Activated naive CD8-positive, alpha-beta T cell treated with anti-CD3 and anti-CD28 coated beads, Interleukin-2, amount 10 ng/mL, durations not matched to agents 7 days and 5 days (primary cell): ENCODE measurements at places on chromosomes 4 and X. TPM values are rescaled to one million over a fixed set of nuclear protein-coding genes. Genes with fewer than 3 reads are reported as not detected.

DNA sequence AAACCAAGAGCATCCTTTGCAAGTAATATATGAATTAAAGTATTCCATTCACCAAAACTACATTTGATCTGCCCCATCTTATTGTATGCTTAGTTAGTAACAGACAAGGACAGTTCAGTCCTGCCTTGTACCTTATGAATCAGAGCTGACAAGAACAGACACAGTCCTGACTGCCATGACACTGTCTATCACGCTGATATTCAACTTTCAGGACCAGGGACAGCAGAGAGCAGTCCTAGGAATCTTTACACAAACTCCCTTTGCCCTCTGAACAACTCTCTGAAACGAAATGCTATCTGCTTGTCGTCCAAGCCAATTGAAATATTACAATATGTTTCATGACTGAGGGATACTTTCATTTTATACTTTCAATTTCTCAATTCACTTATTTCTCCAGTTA, 268.6 kb upstream of the VCX start:
- DNase-seq = no peak

The AR gene
- total RNA-seq = not detected

The OTUD5 gene
- total RNA-seq = 62.4 TPM

DNA sequence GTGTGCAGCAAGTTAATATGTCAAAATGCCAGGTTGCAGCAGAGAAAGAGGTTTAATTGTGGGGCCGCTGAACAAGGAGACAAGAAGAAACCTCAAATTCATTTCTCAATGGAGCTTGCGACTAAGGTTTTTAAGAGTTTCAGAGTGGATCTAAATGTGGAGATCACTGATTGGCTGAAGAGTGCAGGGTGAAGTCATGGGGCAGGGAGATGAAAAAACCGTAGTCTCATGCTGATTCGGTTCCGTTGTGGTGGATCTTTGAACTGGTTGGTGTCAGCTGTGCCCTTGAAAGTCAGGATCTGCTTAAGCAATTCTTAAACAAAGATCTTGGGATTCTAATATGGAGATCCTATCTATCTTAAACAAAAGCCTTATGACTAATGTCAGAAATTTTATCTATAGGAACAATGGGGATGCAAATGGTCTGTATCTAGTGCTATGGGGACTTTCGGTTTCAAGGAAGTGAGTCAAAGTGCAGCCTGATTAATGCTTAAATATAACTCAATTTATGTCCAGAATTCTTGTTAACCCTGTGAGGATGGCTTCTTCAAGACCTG, 173.9 kb upstream of the CENPE start:
- DNase-seq = no peak

DNA sequence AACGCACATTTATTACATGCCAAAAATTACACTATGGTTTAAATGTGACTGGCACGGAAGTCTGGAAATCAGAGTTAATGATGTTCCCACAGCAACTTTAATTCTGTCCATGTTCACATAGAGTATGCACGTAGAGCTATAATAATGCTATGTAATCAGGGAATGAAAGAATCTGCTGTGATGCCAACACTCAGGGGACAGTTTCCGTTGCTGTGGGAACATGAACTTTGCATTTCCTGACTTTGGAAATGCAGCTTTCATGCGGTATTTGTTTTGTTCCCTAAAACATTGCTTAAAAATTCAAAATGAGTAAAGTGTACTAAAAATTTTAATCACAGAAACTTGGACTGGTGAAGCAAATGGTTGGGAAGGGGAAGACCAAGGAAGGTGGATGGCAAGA, 65.7 kb downstream of the MAGEA1 start:
- DNase-seq = no peak

GRCh38 chr4:76850010-76850441, 47.9 kb downstream of the SOWAHB start:
- no peak for DNase-seq

- DNase-seq = no peak
These were observed 240.8 kb downstream of the DKK2 start for GRCh38 chr4:106795326-106795725.

DNA sequence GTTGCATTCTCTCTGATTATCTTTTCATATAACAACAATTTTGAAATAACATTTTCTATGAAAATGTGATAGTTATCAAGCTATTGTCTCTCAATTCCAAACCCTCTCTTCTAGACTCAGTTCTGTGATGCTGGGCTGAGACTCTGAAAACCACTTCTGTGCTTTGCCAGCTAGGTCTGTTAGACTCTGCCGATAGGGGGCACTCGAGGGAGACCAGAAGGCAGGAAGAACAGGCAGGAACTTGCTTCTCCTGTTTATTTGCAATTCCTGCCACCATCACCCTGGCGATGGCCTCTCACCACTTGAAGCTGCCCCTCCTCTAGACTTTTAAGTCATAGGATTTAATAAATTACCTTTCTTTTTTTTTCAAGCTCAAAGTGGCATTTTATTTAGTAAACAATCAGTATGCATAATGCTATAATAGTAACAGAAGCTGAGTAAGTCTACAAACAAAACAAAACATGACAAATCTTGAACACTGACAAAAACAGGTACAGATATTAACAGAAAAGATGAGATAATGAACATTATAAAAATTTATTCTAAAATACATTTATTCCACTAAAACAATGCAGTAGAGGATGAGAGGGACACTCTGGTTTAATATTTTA, 49.7 kb downstream of the RASL11B start:
- DNase-seq = peak; percentile 62

- no peak for DNase-seq
These were observed 173.6 kb downstream of the RCHY1 start for GRCh38 chr4:75340561-75340960.

The SPARCL1 gene
- total RNA-seq = not detected

GRCh38 chrX:154517101-154517781, 1.2 kb upstream of the FAM3A start:
- no peak for DNase-seq

The SMPX gene
- total RNA-seq = not detected

- DNase-seq = no peak
These were observed 324.2 kb downstream of the MAPK10 start for GRCh38 chr4:86035688-86036087.

GRCh38 chr4:103673983-103674382, 45.8 kb downstream of the TACR3 start:
- no peak for DNase-seq

The XK gene
- total RNA-seq = not detected

The PAGE1 gene
- total RNA-seq = not detected

The LIN54 gene
- total RNA-seq = 34.9 TPM

The CXorf49 gene
- not detected for total RNA-seq

GRCh38 chrX:116317409-116317808, 119.0 kb upstream of the SLC6A14 start:
- DNase-seq = no peak

DNA sequence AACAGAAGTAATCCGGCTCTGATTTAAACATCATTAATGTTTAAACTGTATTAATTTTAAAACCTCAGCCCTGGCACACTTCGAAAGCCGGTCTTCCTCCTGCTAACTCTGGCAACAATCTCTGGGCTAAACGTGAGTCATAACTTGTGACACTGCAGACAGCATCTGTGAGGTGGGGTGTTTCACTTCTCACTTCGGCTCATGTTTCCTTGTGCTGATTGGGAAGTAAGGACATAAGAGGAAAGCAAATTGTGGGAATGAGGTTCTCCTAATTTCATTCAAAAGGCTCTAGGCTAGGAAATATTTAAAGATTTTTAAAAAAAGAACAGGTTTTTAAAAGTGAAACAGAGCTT, 139.9 kb upstream of the USP9X start:
- no peak for DNase-seq

The SLC9B1 gene
- total RNA-seq = 2.2 TPM

GRCh38 chrX:63686878-63687714, 97.9 kb downstream of the ARHGEF9 start:
- DNase-seq = peak; percentile 14

The RNF113A gene
- total RNA-seq = 36.7 TPM

DNA sequence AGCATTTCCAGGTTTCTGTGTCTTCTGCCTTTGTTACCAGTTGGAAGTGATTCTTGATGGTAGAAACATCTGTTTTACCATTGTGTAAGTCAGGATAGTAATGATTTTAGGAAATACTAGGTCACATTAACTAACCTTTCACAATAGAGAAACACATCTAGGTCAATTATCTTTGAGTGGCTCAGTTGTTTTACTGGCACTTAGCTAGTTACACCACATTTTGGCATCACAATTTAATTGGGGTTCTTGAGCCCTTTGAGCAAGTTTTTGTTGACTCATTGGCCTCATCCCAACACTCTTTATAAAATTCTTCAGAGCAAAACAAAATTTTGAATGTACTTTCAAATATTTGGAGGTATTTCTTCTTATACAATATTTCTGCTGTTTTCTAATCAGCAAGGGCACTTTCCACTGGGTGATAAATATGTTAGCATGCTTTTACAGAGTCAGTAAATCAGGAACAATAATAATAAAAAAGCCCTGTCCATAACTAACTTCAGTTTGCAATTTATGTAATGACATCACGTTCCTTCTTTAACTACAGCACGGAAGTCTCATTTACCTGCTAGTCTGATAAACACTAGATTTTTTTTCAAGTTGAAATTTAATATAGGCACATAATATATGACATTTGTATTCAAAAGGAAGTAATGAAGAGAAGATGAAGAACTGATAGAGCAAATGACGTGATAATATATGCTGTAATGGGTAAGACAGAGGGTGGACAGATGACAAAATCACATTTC, 64.8 kb upstream of the GK2 start:
- no peak for DNase-seq

DNA sequence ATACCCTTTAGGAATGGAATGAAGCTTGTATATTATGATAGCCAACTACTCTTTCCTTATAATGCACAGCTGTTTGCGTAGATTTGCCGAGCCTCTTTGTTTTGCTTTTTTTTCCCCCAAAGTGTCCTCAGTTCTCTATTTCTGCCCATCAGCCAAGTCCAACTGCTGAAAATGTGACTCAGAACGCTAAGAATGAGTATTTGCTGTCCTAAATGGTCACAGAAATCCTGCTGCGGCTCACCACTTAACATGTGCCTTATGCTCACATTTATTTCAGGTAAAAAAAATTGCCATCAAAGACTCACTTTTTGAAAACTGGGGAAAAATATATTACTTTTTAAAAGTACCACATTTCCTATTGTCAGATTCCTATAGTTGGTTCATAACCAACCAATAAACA, 36.9 kb downstream of the GABRA4 start:
- DNase-seq = no peak

The UGT2B28 gene
- not detected for total RNA-seq

GRCh38 chr4:138669479-138670315, 345.9 kb upstream of the NOCT start:
- DNase-seq = no peak

- DNase-seq = no peak
These were observed 56.2 kb downstream of the ADRA2C start for GRCh38 chr4:3822230-3822947.

- no peak for DNase-seq
These were observed 523.2 kb upstream of the IGFBP7 start for GRCh38 chr4:57633212-57633859.

DNA sequence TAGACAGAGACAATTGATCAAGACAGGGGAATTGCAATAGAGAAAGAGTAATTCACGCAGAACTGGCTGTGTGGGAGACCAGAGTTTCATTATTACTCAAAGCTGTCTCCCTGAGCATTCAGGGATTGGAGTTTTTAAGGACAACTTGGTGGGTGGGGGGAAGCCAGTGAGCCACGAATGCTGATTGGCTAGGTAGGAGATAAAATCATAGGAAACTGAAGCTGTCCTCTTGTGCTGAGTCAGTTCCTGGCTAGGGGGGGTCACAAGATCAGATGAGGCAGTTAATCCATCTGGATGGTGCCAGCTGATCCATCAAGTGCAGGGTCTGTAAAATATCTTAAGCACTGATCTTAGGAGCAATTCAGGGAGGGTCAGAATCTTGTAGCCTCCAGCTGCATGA, 358.6 kb downstream of the GPM6A start:
- no peak for DNase-seq
